Activated CD8-positive, alpha-beta T cell treated with anti-CD3 and anti-CD28 coated beads, Interleukin-2, amount 10 ng/mL, durations not matched to agents 7 days and 5 days (primary cell): ENCODE measurements at places on chromosomes 2 and 18. TPM values are rescaled to one million over a fixed set of nuclear protein-coding genes. Genes with fewer than 3 reads are reported as not detected.

Gene CPO
- total RNA-seq: not detected

Gene RAB6C
- not detected for total RNA-seq

Gene SERPINB3
- not detected for total RNA-seq

Gene ABCG5
- total RNA-seq: not detected

DNA sequence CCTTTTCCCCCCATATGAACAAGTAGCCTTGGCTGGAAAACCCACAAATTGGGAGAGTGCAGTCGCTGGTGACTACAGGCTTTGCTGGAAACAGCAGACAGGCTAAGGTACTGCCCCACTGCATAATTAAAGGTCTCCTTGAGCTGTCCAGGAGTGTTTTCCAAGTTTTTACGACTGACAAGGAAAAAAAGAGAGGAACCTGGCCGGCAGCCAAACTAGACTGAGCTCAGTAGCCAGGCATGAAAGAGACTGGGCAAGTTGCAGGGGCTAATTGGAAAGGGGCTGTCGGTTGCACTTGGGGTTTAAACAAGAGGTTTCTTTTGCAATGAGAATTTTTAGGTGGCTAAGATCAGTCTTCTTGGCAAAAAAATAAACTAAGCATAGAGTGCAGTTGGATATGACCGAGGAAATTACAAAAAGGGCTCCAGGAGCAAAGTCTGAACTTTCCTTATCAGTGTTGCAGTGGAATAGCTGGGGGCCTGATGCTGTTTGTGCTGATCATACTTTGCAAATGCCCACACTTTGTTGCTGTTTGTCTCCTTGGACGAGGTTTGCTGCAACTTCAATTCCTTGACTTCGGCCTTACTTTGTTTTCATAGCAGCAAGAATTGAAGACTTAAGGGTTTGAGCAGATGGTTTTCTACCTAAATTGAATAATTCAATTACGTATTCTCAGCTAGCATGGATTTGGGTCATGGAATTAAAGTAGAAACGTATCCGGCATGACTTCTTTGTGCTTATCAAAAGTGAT, 2.1 kb downstream of the GULP1 start:
- DNase-seq: no peak
- no peak overlapping the region for H3K27ac ChIP-seq
- peaks cover 14% of the 10 kb centered on the region for H3K4me1 ChIP-seq
- peaks cover 38% of the 10 kb centered on the region for H3K27me3 ChIP-seq
- H3K4me3 ChIP-seq: no peak overlapping the region
- H3K36me3 ChIP-seq: no peaks in the 10 kb centered on the region

GRCh38 chr2:80364524-80365212, 60.1 kb upstream of the LRRTM1 start:
- no peaks in the 10 kb centered on the region for H3K4me1 ChIP-seq
- H3K27ac ChIP-seq: no peak overlapping the region
- no peak for DNase-seq
- H3K27me3 ChIP-seq: no peaks in the 10 kb centered on the region
- H3K36me3 ChIP-seq: no peaks in the 10 kb centered on the region

DNA sequence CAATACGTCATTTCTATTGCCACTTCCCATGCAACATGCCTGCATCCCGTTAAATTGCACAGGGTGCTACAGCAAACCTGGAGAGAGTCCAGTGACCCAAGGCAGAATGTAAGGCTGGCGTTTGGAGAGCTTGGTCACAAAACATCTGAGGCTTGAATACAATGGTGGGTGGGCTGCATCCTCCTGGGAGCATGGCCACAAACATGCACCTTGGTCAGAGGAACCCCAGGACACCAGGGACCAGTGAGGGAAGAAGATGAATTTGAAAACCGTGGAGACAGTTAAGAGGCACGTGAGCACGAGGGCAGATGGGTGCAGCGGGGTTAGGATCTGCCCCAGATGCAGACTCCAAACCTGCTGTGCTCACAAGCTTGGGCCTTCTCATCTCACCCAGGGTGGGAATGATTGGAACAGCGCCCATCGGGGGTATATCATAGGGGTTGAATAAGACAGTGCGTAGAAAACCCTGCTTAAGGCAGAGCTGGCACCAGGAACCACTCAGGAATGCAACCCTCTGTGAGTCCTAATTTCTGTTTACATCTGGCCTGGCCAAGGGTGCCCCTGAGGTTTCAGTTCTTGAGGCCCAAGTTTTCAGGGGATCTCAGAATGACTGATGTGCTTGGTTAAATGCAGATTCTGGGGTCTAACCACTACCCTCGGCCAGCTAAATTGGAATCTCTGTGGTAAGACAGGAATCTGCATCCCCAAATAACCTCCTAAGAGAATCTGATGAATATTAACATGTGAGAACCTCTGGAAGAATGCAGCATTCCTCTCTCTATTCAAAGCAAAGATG, 97.2 kb downstream of the ARL4C start:
- no peak for DNase-seq
- no peaks in the 10 kb centered on the region for H3K27me3 ChIP-seq
- peaks cover 51% of the 10 kb centered on the region for H3K4me1 ChIP-seq

- DNase-seq: no peak
- peaks cover 2% of the 10 kb centered on the region for H3K27me3 ChIP-seq
- no peaks in the 10 kb centered on the region for H3K4me1 ChIP-seq
- H3K4me3 ChIP-seq: no peak overlapping the region
Measured at GRCh38 chr2:18384242-18384641, 176.2 kb downstream of the RDH14 start.

GRCh38 chr2:128796321-128796720, 477.7 kb upstream of the HS6ST1 start:
- no peaks in the 10 kb centered on the region for H3K36me3 ChIP-seq
- H3K4me3 ChIP-seq: no peak overlapping the region
- H3K27me3 ChIP-seq: no peaks in the 10 kb centered on the region
- no peaks in the 10 kb centered on the region for H3K4me1 ChIP-seq

DNA sequence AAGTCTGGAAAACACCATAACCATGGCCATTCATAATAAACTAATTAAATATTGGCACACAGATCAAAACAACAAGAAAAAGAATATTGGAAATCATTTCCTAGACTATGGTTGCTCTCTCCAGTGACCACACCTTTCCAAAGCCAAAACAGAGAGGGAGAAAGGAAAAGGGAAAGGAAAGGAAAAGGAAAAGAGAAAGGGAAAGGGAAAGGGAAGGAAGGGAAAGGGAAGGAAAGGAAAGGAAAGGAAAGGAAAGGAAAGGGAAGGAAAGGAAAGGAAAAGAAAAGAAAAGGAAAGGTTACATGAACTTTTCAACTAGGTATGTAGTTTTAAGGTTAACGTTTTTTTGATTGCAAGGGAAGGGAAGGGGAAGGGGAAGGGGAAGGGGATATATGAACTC, 360.5 kb upstream of the SLC39A10 start:
- no peak overlapping the region for H3K27ac ChIP-seq
- no peaks in the 10 kb centered on the region for H3K4me1 ChIP-seq
- no peaks in the 10 kb centered on the region for H3K36me3 ChIP-seq
- peaks cover 2% of the 10 kb centered on the region for H3K27me3 ChIP-seq
